ENCODE measurements at places on chromosomes 12 and 14. TPM values are rescaled to one million over a fixed set of nuclear protein-coding genes. Genes with fewer than 3 reads are reported as not detected.

Gene PPM1A
- 36.5 TPM for total RNA-seq

Gene P3H3
- 175 TPM for total RNA-seq

Gene SPTB
- total RNA-seq = under 0.01 TPM

Gene LMBR1L
- total RNA-seq = 39.7 TPM

Gene OR4Q3
- total RNA-seq = not detected

Gene MANSC1
- 0.55 TPM for total RNA-seq

Gene GALNT8
- under 0.01 TPM for total RNA-seq

Gene RXYLT1
- 17.7 TPM for total RNA-seq

Gene DDX47
- 67.7 TPM for total RNA-seq

Gene INSM2
- total RNA-seq = not detected

Gene GLS2
- 0.22 TPM for total RNA-seq

Gene TMCC3
- total RNA-seq = 11.8 TPM

Gene SLC17A8
- total RNA-seq = not detected
